Fibroblast of pulmonary artery (primary cell): ENCODE measurements at places on chromosomes 16 and 17.

GRCh38 chr16:88618956-88619667, 19.3 kb upstream of the IL17C start:
- no peak for DNase-seq

DNA sequence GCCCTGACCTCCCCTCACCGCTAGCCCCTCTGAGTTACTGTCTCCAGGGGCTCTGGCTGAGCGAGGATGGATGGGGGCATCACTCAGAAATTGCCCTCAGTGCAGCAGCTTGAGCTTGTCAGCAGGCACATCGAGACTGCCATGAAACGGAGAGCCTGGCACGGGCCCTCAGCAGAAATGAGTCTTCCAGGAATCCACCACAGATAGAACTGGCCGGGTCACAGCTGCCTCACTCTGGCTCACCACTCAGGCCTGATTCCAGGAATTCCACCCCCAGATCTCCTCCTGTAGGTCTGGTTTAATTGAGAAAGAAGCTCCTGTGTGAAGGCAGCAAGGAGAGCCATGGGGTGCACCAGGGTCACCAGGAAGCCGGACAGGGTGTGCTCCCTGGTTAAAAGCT, 85.5 kb downstream of the GSG1L start:
- peak; percentile 11 for DNase-seq

DNA sequence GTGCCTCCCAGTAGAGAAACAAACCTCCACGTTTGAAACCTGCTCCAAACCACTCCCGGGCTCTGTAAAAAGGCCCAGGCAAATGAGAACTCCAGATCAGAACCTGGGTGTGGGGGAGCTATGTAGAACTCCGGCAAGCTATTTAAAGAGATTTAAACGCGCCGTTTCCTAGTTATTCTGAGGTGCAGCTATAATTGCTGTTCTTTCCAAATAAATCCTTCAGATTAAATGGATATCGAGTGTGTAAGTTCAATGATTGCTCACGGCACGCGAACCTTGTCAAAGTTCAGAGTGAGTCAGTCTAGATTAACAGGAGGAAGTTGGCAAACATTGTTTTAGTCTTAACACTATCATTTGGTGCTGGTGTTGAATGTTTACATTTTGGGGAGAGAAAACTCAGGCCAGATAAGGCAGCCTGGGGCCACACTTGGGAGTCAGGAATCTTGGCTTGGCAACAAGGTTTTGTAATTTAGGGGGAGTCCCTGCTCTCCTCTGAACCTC, 92.9 kb upstream of the SALL1 start:
- peak; percentile 7 for DNase-seq

DNA sequence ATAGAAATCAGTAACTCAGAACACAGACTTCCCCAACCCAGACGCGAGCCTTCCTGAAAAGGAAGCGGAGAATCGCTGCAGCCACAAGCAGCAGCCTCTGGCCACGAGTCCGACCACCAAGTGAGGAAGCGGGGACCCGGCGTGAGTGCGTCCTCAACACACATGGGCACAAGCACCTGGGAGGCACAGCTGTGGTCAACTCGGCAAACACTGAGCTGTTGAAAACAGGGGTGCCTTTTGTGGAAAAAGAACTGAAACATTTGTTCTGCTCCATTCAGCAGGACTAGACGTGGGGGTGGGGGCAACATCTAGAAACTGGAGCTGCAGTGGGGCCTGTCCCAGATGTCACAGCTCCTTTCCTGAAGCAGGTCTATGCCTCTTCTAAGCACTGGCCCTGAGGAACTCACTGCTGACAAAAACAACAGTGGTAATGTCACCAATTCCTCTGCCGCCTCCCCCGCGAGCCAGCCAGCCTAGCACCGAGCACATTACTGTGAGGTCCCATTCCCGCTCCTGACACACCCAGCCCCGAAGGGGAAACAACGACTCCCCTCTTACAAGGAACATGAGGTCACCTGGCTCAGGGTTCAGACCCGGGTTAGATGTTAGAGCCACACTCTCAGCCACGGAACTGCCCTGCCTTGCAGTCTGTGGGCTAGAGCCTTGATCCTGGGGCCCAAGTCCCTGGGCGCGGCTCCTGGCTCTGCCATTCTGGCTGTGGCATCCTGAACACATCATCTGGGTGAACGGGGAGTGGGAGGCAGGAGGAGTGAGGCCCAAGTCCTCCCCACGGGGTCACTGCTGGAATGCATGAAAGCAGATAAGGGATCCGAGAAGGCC, 29.0 kb downstream of the KDM8 start:
- peak; percentile 36 for DNase-seq

GRCh38 chr16:50368410-50369132, at the start of gene BRD7:
Gene BRD7 (minus strand): TSS chr16:50368988. CDS start chr16:50368774, 214 bp downstream.
- DNase-seq: peak; percentile 50

DNA sequence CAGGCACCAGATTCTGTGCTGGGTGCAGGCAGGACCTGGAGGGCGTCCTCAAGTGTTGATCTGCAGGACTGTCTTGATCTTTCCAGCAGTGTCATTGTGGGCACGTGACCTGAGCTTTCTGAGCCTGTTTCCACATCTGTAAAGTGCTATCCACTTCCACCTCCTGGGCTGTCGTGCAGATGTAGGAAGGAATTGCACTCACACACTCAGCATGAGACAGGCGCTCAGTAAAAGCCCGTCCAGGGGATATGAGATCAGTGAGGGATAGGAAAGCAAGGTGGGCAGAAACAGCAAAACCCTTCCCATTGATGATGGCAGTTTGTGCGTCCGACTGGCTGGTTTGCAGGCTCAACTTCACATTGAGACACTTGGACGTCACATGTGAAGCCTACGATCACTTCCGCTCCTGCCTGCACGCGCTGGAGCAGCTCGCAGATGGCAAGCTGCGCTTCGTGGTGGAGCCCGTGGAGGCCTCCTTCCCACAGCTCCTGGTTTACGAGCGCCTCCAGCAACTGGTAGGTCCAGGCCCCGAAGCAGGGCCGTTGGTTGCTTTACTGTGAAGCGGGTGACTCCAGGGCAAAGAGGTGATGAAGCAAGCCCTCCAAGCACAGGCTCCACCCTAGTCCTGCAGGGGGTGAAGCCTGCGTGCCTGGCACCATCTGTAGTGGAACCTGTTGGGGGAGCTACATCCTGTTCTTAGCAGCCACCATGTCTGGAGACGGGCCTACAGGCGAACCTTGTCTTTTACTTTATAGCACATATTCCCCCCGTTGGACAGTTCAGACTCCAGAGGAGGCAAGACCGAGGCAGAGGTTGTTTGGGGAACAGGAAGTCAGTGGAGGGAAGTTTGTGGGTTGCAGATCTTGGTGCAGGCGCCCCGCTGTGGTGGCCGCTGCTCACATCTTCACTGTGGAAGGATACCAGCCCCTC, 23.0 kb downstream of the METTL22 start:
- DNase-seq: no peak

GRCh38 chr17:60173304-60173819, 23.6 kb downstream of the CA4 start:
- no peak for DNase-seq

GRCh38 chr17:78621720-78622490, 44.7 kb upstream of the DNAH17 start:
- DNase-seq: no peak

GRCh38 chr16:27980076-27980775, 83.3 kb downstream of the GSG1L start:
- DNase-seq: no peak

DNA sequence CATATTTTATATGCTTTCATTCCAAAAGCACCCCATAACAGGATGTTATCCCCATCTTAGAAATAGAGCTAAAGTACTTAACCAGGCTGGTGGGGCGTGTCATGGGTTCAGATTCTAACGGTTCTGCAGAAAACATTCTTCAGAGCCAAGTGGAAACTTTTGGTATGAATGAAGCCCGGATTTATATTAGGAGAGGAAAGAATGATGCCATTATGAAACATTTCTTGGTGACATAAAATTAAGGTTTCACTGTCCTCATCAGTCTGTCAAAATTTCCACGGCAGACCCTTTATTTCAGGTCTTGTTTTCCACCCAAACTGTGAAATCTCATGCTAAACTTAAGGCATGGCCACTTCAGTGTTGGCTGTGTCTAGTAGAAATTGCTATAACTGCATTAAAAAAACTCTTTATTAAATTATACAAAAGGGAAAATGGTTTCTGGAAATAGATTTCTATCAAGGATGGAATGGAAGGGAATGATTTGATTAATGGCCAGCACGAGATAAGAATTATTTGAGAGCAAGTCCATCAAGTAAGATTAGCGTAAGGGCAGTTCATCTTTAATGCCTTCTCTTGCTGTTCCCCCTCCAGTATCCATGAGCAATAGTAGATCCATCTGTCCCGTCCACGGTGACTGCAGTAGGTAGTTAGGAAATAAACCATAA, 11.7 kb downstream of the PRKCA start:
- no peak for DNase-seq

GRCh38 chr16:72073560-72074230, 10.7 kb downstream of the HPR start:
- peak; percentile 25 for DNase-seq

DNA sequence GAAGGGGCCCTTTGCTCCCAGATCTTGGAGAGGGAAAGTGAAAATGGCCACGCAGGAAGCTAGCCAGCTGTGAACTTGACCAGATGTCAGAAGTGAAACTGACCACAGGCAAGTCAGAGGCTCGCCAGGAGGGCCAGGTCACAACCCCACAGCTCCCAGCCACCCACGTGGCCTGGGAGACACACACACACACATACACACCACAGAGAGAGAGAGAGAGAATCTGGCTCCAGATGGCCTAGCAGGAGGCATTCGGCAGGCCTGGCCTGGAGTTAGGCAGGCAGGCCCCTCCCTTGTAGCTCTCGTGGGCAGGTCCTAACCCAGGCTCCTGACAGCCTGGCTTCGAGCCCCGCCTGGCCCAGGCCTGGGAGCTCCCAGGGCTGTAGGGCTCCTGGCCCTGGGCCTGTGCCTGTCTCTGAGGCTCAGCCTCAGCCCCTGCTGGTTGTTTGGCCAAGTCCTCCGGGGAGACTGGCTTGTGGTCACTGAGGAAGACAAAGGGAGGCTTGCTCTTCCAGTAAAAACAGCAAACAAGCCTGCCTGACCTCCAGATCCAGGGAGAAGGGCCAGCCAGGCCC, 20.2 kb downstream of the NGFR start:
- DNase-seq: peak; percentile 96

DNA sequence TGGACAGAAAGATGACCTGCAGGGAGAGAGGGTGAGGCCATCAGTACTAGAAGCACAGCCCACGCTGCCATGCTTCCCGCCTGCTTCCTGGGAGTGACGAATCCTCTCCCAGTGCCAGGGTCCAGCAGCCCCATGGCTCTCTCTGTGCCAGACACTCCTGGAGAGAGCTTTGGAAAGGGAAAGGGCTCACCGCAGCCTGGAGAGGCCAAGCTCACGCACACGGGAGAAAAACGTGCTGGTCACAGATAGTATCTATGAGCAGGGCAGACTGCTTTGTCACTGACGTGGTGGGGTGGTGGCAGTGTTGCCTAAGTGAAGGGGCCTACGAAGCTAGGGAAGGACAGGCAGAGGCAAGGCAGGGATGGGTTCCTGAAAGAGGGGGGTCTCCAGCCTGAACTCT, 5.4 kb downstream of the WBP2 start:
- no peak for DNase-seq

DNA sequence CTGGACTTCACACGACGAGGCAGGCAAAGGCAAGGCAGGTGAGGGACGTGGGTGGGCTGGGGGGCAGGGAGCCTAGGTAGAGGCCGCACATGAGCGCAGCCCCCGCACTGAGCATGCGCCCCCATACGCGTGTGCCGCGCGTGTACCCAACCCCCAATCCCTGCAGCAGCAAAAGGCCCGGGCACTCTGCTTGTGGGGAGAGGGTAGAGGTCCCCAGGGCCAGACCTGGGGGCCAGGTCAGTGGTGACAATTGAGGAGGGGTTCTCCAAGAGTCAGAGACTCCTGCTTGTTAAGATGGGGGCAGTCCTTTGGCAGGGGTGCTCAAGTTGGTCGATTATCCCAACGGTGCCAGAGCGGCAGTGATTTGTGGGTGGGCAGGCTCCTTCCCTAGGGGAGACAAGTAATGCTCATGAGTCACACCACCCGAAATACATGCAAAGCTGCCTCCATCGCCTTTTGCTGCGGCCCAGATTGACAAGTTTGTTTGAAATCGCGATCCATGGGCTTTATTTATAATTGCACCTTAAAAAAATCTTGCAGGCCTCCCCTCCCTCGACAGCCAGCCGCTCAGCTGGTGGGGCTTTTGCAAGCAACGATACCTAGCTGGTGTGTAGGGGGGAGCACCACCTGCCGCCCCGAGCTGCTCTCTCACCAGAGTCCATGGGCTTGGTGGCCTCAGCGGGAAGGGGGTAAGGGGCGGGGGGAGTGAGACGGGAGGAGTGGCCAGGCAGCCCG, 1.1 kb upstream of the GIT1 start:
- DNase-seq: peak; percentile 36

DNA sequence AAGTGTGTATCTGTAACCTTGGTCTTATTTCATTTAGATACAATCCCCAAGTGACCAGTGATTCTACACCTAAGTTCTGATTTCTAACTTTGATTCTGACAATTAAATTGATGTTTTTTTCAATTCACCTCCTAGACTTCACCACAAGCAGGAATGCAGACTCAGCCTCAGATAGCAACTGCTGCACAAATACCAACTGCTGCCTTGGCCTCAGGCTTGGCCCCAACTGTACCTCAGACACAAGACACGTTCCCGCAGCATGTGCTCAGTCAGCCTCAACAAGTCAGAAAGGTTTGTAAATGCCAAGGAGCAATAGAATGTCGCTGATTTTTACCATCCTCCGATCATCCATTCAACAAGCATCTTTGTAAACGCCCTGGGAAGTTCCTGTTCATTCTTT, 177.7 kb downstream of the MRTFB start:
- no peak for DNase-seq

DNA sequence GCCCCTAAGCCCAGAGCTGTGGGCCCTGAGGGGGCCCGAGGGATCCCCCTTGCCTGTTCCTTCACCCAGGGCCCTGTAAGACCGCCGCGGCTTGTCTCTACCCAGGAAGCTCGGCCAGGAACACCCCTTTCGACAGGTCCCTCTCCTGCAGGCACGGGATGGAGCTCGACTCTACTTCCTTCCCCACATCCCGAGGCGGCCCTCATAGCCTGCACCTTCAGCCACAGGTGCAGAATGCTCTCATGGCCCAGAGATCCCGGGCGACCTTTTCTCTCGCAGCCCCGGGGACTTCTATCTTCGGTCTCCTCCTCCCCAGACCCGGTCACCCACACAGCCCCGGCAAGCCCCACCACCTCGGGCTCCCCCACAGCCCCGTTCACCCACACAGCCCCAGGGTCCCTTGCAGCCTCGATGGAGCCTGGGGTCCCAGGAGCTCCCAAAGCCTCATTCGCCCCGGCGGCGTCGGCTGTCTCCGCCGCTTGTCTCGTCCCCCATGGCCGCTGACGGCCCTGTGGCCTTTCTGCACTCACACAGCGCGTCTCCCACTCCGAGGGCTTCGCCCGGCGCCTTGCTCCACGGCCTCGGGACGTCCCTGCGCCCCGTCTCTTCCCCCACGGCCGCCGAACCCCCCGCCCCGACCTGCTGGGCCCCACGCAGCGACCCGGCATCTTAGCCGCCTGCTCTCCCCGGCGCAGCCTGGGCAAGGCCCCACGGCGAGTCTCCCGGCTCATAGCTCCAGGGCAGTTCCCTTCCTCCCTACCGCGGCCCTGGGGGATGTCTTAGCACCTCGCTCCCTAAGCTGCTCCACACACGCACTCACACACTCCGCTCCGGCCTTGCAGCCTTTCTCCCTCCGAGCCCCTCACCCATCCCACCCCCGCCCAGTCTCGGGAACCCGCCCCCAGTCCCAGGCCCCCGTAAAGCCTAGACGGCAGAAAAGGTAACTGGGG, 650 bp downstream of the KIAA0753 start:
- DNase-seq: peak; percentile 45

GRCh38 chr16:23152386-23153178, 3.3 kb upstream of the USP31 start:
- DNase-seq: no peak

GRCh38 chr17:73042809-73043685, 49.4 kb downstream of the SLC39A11 start:
- DNase-seq: peak; percentile 89
